Memory B cell (primary cell): ENCODE measurements at places on chromosomes 6 and 20.

- no peak for DNase-seq
Measured at GRCh38 chr6:148107911-148108310, 234.7 kb upstream of the SASH1 start.

DNA sequence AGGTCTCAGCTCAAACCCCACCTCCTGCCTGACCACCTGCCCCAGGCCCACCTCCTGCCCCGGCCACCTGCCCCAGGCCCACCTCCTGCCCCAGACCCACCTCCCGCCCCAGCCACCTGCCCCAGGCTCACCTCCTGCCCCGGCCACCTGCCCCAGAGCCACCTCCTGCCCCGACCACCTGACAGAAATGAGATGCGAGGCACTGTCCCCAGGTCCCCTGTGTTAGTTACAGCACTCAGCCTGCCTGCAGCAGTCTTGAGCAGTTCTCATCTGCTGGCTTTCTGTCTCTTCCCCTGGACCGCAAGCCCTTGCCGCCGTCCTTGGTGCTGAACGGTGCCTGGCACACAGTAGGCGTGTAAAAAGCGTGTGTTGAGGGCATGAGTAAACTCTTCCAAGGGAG is 79.5 kb downstream of the CDH4 start:
- DNase-seq = no peak

GRCh38 chr20:51046021-51046985 is 23.4 kb upstream of the KCNG1 start:
- DNase-seq = no peak

DNA sequence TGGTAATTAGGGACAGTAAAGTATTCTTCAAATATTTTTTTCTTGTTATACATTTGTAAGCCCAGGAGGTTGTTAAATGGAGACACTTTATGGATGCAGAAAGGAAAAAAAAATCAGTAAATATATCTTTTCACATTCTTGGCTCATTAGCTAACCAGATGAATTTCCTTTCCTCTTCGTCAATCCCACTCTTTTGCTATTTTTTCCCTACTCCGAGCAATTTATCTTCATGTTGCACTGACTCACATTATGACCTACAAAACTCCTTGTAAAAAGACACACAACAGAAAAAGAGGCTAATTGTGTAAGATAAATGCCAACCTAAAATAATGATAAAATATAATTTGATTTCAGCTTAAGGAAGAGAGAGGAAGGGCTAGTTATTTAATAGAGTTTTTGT is 472.9 kb upstream of the ZNF337 start:
- no peak for DNase-seq

DNA sequence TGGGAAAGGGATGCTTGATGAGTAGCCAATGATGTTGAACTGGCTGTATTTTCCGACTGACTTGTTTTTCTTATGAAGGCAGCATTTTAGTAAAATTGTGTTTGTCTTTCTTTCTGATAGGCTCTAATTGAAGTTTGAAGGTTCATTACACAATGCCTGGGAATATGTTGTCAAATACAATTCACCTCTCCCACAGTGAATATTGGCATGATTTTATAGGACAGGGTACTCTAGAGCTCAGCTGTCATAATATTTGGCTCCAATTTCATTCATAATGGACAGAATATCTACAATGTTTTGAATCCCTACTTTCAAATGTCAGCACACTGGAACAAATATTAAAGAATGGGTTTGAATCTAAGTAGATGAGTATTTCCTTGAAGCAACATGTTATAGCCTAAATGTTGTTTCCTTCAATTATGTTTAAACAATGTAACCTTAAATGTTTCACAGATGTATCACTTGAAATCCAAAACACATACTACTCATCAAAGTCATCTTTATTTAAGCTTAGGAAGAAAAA is 81.4 kb downstream of the LAMA2 start:
- DNase-seq = no peak

DNA sequence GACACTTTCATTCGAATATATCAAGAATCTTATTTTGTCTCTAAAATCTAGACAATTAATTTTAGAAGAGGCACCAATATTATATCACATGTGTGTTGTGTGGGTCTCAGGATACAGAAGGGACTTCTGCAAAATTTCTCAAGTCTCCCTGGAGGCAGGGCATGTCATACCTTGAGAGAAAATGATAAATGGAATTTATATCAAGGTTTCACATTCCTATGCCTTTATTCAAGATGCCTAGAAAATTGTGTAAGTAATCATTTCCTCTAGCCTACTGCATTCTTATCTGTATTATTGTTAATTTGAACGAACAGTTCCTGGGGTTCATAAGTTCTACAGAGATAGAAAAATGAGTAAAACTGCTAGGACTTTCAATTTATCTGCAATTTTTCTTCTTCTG is 1247.9 kb downstream of the GRIK2 start:
- DNase-seq = no peak

DNA sequence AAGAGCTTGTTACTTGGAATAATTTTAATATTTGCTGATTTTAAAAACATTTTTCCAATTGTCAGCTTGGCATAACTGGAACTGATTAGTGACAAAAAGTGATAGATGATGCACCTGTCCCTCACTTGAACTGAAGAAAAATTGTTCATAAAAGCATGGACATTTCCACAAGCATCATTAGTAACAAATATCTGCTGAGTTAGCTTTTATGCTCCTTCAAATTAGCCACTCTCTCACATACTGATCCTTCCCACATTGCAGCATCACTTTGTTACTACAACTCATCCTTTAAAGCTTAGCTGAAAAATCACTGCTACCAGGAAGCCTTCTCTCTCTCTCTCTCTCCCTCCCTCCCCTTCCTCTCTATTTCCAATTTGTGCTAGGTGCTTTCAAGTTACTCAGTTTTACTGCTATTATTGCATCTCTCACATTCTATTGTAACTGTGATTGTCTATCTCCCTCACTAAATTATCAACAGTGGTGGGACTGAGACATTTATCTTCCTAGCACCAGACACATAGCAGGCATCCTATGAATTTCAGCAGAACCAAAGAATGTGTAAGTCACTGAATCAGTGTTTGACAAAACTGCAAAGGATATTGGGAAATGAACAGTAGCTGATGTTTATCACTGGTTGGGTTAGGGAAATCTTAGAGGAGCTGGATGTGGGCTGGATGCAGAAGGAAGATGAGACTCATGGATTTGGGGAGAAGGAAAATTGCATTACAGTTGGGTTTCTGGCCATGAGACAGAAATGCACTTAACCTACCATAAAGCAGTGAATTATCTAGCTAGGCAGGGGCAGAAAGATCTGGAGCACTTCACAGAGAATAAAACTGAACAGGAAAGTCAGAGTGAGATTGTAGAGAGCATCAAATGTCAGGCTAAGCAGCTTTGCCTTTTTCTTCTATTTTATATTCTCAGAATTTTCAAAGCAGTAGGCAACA is 128.4 kb upstream of the PLN start:
- DNase-seq = no peak

DNA sequence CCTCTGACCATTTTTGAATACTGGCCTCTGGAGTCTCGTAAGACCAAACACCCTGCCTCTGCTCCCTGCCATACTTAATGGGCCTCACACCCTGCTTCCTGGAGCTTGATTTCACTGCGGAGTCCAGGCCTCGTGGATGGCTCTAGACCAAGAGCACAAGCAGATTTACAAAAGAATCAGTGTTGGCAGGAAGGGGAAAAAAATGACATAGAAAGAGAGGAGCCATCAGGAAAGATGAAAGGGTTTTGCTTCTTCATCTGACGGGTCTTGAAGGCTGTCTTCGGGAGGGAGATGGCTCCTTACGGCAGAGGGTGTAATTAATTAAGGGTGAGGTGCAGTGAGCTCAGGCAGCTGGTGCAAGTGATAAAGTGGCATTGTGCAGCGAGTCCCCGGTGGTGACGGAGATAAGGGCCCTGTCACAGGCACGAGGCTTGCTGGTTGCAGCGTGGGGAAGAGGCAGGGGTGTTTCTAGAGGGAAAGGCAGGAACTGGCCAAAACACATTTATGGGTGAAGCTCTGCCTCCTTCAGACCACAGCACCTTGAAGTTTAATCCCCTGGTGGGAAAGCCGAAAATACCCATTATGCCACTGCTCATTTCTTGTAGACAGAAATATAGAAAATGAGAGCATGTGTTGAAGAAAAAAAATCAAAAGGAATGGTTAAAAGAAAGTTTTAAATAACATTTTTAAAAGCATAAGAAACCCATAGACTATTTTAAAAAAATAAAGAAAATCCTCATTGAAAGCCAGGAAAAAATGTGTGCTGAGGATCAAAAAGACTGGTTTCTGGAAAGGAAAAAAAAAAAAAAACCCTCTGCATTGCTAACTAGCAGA is 128.6 kb upstream of the LRFN2 start:
- DNase-seq = no peak

DNA sequence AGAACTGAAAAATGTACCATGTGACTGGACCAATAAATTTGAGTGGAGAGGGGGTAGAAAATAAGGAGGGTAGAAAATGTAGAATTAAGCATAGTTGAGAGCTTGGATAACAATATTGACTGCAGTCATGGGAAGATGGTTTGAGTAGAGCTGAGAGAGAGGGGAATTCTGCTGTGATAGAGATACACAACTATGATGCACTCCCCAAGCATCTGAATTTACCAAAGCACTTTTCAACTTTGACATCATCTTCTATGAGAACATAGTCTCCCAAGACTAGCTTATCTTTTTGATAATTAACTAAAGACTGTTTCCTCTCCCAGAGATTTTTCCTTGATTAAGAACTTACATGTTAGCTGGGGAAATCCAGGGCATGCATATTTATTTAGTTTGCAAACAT is 103.1 kb downstream of the TNFRSF21 start:
- DNase-seq = no peak

DNA sequence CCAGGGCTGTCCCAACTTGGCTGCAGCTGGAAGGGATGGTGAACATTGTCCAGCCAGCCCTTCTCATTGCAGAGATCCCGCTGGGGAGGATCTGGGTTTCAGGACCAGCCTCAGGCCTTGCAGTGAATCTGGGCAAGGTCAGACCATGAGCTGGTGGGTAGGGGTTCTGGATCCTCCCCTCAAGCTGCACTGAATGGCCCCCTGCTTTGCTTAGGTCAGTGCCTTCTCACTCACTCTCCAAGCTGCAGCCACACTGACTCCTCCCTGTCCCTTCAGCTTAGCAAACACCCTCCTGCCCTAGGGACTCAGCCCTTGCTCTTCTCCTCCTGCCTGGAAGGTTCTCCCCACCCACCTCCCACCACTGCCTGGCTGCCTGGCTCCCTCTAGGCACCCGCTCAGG is 95.3 kb upstream of the KCNG1 start:
- DNase-seq = no peak

GRCh38 chr6:108557494-108558371 is 3.0 kb upstream of the FOXO3 start:
- DNase-seq = peak; percentile 79

GRCh38 chr20:25685276-25686080 is 11.2 kb downstream of the ZNF337 start:
- DNase-seq = no peak

DNA sequence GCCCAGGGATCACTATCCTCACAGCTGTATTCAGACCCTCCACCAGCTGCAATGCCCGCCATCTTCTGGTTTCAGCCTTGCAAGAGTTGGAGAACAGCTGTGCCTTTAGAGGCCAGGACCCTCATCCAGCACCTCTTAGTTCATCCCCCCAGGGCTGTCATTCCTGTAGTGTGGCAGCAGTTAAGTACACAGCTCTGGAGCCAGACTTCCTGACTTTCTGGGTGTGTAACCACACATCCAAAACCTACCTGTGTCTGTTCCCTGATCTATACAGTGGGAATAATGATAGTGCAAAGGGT is 452 bp upstream of the TREM2 start:
- no peak for DNase-seq

- no peak for DNase-seq
Measured at GRCh38 chr6:139485742-139486475, 111.5 kb upstream of the CITED2 start.

- no peak for DNase-seq
Measured at GRCh38 chr6:138690975-138691594, 82.5 kb upstream of the CCDC28A start.

DNA sequence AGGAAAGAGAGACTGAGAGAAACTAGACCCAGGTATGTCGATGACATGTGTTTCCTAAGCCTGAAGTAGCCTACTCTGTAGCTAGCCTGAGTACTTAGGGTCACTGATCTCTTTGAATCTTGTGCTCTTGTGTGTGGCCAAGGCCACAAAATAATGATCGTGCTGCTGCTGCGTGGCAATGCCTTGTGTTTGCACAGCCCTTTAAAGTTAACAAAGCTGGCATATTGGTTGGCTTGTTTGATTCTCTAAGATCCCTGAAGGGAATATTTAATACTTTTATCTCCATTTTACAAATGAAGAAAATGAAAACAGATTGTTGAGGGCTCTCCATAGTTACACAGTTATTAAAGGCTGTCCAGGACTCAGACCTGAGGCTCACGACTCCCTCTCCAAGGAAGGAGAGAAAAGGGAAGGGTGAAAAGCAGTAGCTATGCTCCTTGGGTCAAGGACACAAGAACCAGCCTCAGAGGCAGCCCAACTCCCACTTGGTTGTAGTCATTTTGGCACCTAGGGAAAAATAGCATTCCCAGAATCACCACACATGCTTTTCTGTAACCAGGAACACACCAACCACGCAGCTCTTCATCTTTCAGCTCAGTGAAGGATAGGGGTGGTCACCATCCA is 130.7 kb downstream of the LRFN2 start:
- DNase-seq = no peak

- DNase-seq = peak; percentile 71
Measured at GRCh38 chr20:38165089-38165965, at the start of gene TGM2. Gene TGM2 (minus strand): TSS chr20:38165270. CDS start chr20:38165198, 72 bp downstream.

GRCh38 chr6:551405-551804 is 105.5 kb downstream of the HUS1B start:
- no peak for DNase-seq

- no peak for DNase-seq
Measured at GRCh38 chr6:143754204-143754603, 76.4 kb downstream of the PHACTR2 start.

DNA sequence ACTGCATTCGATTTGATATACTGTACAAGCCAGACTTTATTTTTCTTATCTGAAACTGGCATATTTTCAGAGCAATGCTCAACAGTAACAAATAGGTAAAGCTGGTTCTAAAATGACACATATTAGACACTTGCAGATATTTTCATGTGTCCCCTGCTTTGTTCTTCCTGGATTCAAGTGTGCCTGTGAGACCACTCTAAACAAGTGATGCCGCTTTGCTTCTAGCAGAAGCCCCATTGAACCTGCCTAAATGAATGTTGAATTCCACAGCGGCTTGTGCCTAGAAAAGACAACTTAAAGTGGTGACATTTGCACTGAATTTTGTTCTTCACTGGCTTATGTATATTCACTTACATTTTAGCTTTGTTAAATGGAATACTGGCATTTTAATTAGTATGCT is 115.7 kb downstream of the AKAP7 start:
- DNase-seq = no peak

DNA sequence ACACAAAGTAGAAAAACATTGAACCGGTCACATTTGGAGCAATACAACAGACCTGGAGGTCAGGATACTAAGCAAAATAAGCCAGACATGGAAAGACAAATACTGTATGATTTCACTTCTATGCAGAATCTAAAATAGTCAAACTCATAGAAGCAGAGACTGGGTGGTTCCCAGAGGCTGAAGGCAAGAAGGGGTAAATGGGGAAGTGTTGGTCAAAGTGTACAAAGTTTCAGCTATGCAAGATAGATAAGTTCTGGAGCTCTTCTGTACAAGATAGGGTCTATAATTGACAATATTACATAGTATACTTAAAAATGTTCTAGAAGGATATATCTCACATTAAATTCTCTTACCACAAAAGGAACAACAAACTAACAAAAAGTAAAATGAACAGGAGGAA is 70.3 kb downstream of the TMEM244 start:
- no peak for DNase-seq
